Anterior cingulate cortex (tissue), 58 donors: ENCODE measurements at places on chromosomes 12 and 14.

DNA sequence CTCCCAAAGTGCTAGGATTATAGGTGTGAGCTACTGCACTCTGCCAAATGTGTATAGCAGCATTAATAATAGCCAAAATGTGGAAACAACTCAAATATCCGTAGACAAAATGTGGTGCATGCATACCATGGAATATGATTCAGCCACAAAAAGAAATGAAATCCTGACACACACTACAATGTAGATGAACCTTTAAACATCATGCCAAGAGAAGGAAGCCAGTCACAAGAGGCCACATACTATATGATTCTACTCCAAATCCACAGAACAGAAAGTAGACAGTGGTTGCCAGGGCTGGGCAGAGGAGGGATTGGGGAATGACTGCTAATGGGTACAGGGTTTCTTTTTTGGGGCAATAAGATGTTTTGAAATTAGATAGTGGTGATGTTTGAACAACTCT lies 7.7 kb upstream of the TMED2 start:
- DNase-seq, result no peak

DNA sequence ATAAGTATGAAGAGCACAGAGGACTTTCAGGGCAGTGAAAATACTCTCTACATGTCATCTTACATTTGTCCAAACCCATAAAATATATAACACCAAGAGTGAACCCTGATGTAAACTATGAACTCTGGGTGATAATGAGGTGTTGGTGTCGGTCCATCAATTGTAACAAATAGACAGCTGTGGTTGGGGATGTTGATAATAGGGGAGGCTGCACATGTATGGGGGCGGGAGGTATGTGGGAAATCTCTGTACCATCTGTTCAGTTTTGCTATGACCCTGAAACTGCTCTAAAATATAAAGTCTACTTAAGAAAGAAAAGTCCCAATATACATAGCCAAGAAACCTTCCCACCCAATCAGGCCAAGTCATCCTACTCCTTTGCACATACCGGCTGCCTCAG lies 88.5 kb downstream of the GPR135 start:
- DNase-seq, result no peak

DNA sequence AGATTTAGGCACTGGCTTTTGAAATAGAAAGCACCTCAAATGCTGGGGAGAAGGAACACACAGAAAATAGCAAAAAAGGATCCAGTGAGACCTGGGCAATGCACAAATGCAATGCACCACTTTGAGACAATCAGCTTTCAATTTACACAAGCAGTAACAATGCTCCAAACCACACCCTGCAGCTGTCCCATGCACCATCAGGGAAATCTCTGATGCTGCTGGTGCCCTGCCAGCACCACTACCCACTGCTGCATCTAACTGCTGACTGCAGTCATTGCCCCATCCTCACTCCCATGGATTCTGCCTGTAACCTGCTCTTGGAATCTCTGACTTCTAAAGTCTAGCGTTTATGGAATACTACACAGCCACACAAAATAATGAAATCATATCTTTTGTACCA lies 21.0 kb upstream of the HMGA2 start:
- no peak for DNase-seq

DNA sequence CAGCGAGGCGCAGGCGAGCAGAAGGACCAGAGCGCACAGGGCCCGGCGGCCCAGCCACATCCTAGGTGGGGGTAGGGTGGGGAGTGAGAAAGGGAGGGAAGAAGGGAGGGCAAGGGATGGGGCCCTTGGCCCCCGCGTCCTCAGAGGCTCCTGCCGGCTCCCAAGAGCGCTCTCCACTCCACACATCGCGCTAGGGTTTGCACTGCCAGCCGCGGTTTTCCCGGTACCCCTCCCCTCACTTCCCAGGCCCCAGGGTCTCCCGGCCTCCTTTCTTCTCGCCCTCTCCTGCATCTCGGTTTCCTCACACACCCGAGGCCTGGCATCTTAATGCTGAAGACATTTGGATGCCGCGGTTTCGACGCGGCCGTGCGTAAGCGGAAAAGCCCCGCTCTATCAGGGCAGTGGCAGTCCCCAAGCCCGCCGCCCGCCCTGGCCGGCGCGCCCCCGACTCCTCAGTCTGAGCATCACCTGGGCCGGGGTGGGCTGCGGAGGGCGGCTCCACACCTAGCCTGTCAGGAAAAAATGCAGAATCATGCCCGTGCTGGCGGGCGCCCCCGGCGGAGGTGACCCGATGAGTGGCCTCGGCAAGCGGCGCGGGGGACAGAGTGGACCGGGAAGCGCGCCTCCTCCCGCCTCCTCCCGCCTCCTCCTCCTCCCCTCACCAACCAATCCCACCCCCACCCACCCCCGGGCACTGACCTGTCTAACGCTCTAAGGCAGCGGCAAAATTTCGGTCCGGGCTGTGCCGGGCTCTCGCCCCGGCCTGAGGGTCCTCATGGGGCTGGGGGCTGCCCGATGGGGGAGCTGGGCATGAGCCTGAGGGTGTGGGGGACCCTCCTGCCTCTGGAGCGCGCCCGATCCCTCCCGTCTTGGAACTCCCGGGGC lies 686 bp downstream of the B4GALNT1 start:
- no peak for DNase-seq

DNA sequence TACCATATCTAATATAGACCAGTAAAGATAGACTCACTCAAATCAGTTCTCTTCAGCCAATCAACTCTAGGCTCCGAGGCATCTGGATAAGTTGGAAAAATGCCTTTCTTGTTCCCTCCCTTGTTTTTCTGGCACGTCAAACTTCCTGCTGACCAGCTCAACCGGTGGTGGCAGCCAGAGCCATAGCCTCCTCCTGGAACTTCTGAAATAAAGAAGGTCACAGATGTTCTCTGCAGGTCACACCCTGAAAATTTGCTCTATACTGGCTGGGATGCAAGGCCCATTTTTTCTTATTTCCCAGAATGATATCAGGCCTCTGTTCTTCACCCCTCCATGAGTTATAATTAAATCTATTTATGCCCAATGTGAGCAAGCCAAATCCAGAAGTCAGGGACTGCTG lies 81.9 kb downstream of the BMP4 start:
- no peak for DNase-seq

DNA sequence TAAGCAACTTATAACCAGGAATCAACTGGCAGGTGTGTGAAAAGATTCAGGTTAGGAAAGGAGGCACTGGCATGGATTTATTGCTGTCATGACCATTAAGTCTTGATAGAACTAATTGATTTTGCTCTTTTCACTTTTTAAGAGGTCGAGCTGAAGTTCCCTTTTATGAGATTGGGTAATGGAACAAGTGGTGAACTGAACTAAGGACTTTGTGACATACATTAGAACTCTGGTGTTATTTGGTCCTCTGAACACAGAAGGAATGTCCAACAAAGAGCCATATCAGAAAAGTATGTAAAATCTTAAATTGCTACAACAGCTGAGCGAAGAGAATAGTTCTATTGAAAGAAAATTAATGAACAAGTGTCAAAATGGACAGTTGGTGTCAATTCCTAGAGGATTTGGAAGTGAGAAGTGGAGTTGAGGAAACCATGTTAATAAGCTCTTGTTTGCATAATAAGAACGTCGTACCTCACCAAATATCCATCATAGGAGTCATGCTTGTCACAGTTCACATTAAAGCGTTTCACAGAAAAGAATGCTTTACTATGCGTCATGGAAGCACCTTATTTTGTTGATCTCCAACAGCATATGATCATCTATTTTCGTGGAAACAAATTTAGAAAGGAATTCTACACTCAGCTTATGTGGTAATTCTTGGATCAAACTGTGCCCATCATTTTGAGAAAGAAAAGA lies 8.4 kb upstream of the MYF6 start:
- DNase-seq, result no peak

- DNase-seq, result no peak
Measured at GRCh38 chr12:109808876-109809646, 24.1 kb downstream of the TRPV4 start.

GRCh38 chr12:100472325-100472724 lies 1.3 kb upstream of the NR1H4 start:
- DNase-seq, result no peak

GRCh38 chr14:74246542-74246941 lies 7.3 kb downstream of the VSX2 start:
- no peak for DNase-seq

- DNase-seq, result no peak
Measured at GRCh38 chr14:68249661-68250451, 430.3 kb downstream of the RAD51B start.

DNA sequence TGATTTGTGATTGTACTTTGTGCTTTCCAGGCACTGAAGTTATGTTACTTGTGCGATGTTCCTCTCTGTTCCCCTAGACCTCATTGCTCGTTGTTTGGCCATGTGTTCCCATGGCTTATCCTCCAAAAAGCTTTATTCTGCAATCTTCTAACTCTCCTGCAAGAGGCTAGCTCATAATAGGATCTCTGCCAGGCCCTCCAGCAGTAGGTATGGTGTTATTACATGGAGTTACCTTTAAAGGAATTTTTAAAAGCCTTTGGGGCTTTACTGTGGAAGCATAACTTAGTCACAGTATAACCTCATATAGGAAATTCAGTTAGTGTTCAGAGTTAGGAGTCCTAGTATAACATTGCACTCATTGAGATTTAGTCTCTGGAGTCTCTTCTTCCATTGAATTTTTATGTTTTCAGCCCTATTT lies 292.3 kb downstream of the RAD51B start:
- no peak for DNase-seq

- DNase-seq, result no peak
Measured at GRCh38 chr12:117521346-117521745, 159.9 kb upstream of the NOS1 start.

GRCh38 chr12:52306731-52307130 lies 14.5 kb downstream of the KRT83 start:
- no peak for DNase-seq

DNA sequence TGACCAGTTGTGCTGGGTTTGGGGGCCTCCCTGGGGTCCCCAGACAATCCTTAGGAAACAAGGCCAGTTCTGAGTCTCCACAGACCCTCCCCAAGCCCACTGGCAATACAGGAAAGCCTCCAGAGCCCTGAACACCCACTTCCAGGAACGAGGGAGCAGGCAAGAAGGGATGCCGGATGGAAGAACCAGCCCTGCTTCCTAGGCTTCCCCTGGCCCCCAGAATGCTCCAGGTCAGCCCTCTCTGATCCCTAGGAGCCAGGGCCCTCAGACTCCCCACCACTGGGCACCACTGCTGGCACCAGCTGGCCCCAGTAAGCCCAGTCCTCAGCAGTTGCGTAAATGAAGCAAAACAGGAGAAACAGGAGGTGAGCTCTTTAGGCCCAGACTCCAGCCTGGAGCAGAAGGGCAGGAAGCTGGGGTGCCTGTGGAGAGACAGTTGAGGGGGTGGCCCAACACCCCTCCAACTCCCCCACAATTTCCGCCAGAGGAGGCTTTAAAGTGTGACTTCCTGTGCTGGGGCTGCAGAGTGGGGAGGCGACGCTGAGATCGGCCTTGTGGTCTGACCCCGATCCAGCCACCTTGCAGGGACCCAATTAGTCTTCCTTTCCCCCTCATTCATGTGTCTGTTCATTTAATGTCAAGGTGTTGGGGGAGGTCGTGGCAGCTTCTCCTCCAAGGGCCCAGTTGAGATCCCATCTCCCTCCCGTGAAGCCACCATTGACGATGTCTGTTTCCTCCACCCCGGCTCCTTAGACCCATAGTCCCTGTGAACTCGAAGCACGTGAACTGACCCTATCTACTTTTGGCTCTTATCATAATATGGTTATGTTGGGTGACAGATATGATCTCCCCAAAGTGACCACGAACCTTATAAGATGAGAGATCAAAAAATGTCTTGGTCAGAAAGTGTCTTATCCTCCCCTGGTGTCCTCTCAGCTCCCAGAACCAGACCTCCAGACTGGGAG lies 4.7 kb downstream of the TNFRSF1A start:
- no peak for DNase-seq

DNA sequence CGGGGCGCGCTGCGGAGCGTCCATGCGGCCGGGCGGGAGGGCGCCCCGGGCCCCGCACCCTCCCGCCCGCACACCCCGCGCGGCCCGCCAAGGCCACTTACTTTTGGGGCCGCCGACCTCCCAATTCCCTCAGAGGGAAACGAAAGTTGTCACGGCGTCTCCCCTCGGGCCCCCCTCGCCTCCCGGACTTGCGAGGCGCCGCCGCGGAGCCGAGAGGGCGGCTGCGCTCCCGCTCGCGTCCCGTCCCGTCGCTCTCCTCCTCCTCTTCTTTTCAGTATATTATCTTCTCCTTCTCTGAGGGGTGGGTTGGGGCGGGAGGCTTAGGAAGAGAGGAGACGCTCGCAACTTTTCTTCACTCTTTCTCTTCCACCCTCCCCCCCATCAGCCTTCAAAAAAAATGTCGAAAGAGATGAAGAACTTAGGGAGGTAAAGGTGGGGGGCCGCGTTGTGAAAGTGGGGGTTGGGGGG lies 613 bp downstream of the DUSP16 start:
- DNase-seq, result no peak

DNA sequence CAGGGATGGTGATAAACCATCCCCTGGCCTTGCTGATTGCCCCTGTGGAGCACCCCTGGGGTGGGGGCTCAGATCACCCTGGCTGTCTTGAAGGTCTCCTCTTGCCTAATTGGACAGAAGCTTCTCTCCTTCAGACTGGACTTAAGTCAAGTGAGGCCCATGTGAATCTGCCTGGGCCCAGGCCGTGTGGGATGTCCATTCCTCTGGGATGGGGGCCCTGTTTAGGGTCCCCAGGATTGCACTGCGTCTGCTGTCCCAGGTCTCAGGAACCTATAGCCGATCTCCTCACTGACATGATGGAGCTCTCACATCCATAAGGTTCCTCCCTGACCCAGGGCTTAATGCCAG lies 20.2 kb downstream of the SERPINA1 start:
- DNase-seq, result no peak

DNA sequence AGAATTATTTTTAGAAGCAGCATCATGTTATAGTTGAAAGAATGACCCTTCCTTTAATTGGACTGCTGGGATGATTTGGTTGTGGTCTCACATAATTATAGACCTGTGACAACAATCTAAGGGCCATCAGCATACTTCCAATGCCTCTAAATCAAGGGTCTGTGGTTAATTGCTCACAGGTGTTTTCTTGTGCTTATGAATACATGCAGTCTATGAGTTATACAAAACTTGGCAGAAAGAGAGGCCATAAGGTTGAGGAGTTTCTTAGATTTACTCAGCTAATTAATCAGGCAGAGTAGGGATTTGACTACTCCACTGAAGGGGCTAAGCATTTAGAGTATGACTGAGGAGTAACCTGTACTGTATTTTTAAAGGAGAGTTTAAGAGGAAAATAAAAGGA lies 37.0 kb upstream of the FRMD6 start:
- no peak for DNase-seq

GRCh38 chr12:49440035-49440434 lies 72.8 kb downstream of the SPATS2 start:
- DNase-seq, result no peak

GRCh38 chr14:94780536-94781399 lies 10.9 kb upstream of the GSC start:
- DNase-seq, result no peak

DNA sequence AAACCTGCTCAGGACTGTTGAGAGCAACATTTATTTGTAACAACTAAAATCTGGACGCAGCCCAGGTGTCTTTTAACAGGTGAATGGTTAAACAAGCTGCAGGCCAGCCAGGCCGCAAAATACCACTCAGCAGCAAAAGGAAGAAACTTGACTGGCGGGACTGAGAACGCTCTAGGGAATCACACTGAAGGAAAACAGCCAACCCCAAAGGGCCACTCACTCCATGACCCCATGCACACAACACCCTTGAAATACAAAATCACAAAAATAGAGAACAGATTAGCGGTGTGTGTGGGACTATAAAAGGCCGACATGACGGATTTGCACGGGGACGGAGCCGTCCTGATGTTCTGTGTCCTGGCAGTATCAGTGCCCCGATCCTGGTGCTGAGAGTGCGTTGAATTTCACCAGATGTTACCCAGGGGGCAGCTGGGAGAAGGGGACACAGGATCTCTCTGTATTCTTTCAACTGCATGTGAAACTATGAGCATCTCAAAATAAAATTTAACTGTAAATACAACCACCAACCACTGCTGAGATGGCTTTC lies 23.0 kb downstream of the VPS37B start:
- no peak for DNase-seq
